ENCODE measurements at places on chromosomes 11 and 22.

- no peak for DNase-seq
These were observed 30.1 kb downstream of the TIMP3 start for GRCh38 chr22:32831584-32831983.

DNA sequence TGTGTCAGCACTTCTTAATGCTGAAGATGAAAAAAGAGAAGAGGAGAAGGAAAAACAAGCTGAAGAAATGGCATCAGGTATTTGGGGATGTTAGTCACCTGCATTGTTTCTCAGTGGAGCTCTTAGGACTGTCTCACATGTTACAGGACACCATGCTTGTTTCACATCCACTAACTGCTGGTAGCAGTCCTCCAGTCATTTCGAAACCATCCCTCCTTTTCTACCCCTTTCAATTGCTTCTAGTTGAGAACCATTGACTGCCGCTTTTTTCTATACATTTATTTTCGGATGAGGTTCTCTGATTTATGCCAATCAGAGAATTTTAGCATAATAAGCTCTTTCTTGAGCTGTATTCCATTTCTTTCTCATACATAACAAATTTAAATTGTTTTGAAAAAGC lies 21.5 kb downstream of the BIRC2 start:
- no peak for DNase-seq

DNA sequence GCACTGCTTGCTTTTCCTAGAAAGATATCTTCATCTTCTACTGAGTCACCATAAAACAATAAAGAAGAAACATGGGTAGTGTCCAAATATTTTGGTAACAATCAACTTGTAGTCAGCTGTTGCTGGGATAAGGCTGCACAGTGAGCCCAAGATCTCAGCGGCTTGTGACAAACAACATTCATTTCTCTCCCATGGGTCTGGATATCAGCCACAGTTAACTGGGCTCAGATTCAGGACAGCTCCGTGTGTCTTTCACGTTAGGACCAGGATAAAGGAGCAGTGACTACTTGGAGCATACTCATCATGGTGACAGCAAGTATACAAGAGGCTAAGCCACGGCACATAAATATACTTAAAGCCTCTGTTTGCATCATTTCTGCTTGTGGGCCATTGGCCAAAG lies 27.9 kb upstream of the GRK3 start:
- no peak for DNase-seq

- DNase-seq: no peak
These were observed 92.3 kb upstream of the ZC3H12C start for GRCh38 chr11:110000850-110001249.

DNA sequence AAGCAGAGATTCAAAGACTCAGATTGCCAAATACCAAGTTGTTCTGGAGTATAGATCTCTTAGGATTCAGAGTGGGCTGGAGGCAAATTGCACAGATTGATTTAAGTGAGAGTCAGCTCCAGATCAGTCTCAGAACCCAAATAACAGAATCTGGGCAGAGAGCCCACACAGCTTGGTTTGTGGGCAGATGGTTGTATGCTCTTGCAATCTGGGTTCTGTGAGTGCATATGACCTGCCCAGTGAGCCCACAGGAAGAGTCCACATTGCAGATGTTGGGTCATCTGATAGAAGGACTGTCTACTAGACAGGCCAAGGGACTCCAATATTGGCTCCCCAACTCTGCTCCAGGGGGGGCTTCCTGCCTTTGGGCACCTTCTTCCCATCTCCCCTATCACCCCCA lies 65.9 kb downstream of the ADAMTS15 start:
- DNase-seq: no peak

- DNase-seq: no peak
These were observed 642 bp upstream of the SIK2 start for GRCh38 chr11:111601636-111601978.

GRCh38 chr11:125483592-125483991 lies 12.5 kb downstream of the FEZ1 start:
- no peak for DNase-seq

DNA sequence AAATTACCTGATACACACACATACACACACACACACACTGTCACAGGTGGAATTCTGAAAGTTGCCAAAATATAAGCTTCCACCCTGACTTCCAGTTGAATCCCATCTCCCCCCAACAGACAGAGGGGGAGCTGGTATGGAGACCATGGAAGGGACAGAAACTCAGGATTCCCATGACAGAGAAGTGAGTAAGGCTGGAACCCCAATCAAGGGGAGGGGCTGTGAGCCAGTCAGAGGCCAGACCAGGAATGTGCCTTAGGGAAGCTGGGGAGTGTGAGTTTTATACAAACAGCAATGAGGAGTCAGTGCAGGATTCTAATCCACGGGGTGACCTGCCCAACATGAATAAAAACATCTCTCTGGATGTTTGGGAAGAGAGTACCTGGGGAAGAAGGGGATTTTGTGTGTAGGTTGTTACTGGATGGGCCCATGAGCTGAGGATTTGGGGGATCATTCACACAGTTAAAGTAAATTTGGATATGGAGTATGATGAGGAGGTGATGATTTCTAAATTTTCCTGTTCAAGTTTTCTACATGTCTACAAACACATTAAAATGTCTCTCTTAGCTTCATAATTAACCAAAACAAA lies 38.7 kb upstream of the TOP3B start:
- DNase-seq: no peak

Measured in neural crest cell (in vitro differentiated cells).